ENCODE measurements at places on chromosomes 7 and 10.
A peak's percentile ranks its signal among the peaks of the same experiment; 100 is the strongest.

- no peak for DNase-seq
These were observed 2.0 kb upstream of the TBXAS1 start for GRCh38 chr7:139827042-139827441.

GRCh38 chr10:88916231-88916630 is 36.2 kb downstream of the STAMBPL1 start:
- DNase-seq = no peak

GRCh38 chr10:28113202-28113601 is 114.3 kb upstream of the ODAD2 start:
- DNase-seq = no peak

- no peak for DNase-seq
These were observed 6.0 kb downstream of the NODAL start for GRCh38 chr10:70435241-70436085.

- no peak for DNase-seq
These were observed 18.5 kb upstream of the NODAL start for GRCh38 chr10:70459774-70460490.

DNA sequence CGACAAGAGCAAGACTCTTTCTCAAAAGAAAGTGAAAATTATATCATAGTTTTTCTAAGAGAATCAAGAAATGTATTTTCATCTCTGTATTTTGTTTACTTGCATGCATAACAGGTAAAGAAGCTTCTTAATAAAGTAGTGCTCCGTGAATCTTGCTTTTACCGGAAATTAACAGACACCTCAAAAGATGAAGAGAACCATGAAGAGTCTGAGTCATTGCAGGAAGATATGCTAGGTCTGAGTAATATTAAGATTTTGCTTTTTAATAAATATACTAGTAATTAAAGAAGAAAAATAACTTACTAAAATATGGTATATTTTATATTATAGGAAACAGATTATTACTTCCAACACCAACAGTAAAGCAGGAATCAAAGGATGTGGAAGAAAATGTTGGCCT is 39.5 kb upstream of the STOX1 start:
- no peak for DNase-seq

GRCh38 chr10:47077941-47078340 is 166.7 kb downstream of the PTPN20 start:
- DNase-seq = no peak

GRCh38 chr7:130277763-130278643 is 11.3 kb downstream of the CPA2 start:
- DNase-seq = peak; percentile 67

DNA sequence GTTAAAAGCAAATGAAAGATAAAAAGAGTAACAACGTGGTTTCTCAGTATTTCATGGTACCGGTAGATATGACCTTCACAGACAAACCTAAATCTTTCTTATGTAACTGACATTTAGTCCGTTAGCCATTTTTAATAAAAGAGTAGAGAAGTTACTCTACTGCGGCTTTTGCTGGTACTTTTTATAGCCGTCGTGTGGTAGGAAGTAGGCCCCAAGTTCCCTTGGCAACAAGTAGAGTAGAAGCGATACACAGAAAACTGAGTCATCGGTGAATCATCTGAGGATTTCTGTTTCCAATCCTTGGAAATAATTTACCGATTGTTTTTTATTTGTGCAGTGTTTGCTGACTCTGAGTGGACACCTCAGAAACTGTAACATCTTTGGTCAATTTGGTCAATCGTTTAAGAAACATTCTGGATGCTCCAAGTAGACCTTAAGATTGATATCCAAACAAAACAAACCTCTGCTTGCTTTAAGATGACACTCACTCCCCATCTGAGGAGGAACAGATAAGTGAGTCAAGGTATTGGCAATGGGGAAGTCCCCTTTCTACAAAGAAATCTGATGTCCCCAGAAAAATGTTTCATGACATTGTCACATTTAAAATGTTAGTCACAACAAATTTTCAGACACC is 63.9 kb upstream of the AHR start:
- DNase-seq = no peak

DNA sequence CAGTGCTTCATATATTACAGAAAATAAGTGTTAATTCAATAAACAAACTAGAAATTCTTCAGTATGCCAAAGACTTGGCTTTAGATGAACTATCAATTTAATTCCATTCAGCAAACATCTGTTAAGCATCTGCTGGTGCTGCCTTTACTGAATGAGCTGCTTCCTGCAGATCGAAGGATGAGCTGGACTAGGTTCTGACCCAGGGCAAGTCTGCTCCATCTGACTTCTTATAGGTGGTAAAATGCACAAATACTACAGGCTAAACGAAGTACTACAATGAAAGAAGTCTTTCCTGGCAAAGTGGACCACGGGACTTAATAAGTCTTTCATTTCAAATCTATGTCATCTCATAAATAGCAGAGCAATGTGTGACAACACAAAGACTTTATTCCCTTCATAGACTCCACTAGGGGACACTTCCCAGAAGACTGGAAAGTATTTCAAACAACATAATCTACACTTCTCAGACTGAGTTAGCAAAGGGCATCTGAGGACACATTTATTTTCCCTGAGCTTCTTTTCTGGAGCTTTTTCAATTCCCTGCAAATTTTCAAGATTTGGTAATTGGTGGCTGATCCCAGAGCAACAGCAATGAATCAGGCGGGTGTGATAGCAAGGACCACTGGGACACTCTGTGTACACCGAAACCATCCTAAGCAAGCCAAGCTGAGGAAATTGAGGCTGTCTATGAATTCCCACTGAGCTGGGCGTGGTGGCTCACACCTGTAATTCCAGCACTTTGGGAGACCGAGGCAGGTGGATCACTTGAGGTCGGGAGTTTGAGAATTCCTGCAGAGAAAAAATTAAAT is 108.9 kb upstream of the FRMD4A start:
- DNase-seq = peak; percentile 79

- DNase-seq = no peak
These were observed 63.7 kb downstream of the PROSER2 start for GRCh38 chr10:11886851-11887250.

- DNase-seq = no peak
These were observed 308.4 kb downstream of the RPS24 start for GRCh38 chr10:78341953-78342614.

- DNase-seq = no peak
These were observed 42.5 kb upstream of the AHR start for GRCh38 chr7:17255926-17256325.

- no peak for DNase-seq
These were observed 88.7 kb upstream of the ZWINT start for GRCh38 chr10:56449770-56450169.

DNA sequence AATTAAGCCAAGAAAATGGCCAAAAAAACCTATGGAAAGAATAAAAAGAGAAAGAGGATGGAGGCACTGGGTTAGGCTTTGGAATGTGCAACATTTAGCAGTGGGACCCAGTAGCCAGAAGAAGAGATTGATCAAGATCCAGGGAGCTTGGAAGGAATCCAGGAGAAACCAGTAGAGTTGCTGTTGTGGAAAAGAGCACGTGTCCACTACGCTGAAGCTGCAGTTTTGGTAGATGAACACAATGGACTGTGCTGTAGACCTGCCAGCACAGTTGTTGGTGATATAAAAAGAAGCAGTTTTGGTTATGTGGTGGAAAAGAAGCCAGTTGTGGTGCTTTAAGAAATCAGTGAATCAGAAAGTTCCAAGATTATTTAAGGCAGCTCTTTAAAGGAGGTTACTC is 802.2 kb upstream of the POM121L12 start:
- DNase-seq = no peak

DNA sequence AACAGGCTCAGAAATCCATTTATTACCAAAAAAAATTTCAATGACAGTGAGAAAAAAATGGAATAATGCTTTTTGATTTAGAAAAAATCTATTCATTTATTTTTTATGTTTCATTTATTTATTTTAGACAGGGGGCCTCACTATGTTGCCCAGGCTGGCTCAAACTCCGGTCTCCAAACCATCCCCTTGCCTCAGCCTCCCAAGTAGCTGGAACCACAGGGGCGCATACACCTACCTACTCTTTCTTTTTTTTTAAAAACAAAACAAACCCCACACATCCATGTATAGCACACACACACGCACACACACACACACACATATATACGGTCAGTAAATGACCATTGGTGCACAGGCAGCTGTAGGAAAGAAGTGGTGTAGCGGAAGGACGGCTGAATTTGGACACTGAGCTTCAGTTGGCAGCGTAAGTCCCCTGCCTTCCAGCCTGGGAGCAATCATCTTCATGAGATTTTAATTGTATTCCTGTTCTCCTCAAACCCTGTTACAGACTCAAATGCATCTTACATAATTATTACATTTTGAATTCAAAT is 28.8 kb downstream of the ARL4A start:
- no peak for DNase-seq

- DNase-seq = no peak
These were observed 90.8 kb downstream of the DNAJB9 start for GRCh38 chr7:108660465-108660864.

DNA sequence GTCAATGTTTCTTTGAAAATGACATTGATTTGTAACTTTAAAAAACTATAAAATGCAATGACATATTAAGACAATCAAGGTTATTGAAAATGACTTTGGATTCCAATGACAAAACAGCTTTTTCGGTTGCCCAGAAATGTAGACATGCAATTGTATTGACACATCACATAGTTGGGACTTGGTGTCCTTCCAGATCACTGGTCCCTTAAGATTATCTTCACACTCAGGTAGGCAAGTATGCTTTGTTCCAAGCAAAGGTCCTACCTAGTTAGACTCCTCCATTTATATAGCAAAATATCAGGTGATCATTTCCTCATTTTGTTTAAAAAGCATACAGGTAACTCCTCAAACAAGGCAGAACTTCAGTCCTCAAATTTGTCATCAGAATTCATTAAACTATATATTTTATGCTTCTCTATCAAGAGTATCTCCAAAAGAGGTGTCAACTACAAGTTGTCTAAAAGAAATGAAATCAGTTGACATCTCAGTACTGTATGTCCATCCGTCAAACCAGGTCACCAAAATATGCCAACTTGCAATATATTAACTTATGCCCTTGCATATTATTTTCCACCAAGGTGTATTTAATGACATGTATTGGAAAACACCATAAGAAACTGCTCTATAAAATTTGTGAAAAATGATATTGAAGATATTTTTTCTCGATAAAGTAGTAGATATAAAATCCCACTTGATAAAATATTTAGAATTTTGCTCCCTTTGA is 64.6 kb downstream of the TSPAN12 start:
- no peak for DNase-seq

DNA sequence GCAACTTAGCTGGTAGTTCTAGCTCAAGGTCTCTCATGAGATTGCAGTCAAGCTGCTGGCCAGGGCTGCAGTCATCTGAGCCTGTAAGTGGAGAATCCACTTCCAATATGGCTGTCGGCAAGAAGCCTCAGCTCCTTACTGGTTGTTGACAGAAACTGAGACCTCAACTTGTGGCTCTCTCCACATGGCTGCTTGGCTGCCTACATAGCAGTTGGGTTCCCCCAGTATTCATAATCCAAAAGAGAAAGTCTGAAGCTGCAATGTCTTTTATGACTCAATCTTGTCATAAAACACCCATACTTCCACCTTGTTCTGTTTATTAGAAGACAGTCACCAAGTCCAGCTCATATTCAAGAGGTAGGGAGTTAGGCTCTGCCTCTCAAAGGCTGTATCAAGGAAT is 334.9 kb upstream of the KMT2E start:
- no peak for DNase-seq

DNA sequence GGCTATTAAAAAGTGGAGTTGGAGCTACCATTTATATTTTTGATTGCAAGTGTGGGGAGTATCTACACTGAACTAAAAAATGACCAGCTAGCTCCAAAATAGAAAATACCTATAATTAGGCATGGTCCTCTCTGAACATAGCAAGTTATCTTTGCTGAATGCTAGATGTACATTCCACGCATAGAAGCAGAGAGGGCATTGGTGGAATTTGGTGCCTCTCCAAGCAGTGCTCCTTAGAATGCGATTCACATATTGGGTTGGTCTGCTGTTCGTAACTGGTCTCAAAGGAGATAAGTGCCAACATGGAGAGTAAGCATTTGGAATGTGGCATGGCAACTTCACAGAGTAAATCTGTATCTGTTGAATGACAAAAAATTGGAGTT is 196.2 kb downstream of the PTN start:
- no peak for DNase-seq

DNA sequence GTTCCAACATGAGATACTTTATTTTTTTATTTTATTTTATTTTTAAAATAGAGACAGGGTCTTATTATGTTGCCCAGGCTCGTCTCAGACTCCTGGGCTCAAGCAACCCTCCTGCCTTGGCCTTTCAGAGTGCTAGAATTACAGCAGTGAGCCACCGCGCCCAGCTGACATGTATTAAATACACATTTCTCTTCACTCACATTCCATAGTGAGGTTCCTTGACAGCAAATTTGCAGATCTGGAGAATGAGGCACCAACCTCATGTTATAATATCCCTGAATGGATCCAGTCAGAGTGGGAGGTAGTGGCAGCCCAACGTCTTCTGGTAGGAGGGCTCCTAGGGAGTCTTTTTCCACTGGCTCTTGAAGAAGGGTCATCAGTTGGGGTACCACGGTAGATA is 46.1 kb downstream of the OGDH start:
- DNase-seq = no peak

DNA sequence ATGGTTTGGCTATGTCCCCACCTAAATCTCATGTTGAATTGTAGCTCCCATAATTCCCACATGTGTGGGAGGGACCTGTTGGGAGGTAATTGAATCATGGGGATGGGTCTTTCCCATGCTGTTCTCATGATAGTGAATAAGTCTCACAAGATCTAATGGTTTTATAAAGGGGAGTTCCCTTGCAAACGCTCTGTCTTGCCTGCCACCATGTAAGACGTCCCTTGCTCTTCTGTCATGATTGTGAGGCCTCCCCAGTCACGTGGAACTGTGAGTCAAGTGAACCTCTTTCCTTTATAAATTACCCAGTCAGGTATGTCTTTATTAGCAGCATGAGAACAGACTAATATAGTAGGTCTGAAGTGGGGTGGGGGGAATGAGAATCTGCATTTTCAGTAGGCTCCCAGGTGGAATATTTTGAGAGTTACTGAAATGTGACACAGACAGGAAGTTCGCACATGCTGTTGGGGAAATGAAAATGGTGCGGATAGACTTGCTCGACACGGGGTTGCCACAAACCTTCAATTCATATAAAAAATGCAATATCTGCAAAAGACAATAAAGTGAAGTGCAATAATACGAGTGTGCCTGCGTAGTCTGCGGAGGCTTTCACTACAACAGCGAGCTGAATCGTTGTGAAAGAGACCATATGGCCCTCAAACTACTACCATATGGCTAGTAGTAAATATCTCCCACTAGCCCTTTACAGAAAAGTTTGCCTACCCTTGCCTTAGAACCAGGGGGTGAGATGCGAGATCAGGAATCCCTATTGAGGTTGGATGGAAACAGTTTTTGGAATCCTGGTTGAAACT is 166.1 kb downstream of the GRK5 start:
- no peak for DNase-seq

DNA sequence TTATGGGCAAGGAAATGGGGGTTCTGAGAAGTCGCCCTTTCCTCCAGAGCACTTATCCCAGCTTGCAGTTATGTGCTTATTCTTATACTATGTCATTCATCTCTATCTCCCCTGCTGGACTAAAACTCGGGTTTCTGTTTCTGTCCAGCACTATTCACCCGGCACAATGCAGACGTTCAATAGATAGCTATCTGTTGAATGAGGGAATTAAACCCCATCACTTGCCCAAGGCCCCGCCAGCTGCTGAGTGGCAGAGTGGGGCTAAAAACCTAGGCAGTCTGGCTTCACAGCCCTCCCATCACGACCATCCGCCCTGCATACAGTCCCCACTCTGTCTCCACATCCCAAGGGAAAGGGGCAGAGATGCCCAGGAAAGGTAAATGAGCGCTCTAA is 5.4 kb downstream of the SLIT1 start:
- no peak for DNase-seq
